Muscle of arm (tissue), 14 donors: ENCODE measurements at places on chromosomes 7 and 10.

DNA sequence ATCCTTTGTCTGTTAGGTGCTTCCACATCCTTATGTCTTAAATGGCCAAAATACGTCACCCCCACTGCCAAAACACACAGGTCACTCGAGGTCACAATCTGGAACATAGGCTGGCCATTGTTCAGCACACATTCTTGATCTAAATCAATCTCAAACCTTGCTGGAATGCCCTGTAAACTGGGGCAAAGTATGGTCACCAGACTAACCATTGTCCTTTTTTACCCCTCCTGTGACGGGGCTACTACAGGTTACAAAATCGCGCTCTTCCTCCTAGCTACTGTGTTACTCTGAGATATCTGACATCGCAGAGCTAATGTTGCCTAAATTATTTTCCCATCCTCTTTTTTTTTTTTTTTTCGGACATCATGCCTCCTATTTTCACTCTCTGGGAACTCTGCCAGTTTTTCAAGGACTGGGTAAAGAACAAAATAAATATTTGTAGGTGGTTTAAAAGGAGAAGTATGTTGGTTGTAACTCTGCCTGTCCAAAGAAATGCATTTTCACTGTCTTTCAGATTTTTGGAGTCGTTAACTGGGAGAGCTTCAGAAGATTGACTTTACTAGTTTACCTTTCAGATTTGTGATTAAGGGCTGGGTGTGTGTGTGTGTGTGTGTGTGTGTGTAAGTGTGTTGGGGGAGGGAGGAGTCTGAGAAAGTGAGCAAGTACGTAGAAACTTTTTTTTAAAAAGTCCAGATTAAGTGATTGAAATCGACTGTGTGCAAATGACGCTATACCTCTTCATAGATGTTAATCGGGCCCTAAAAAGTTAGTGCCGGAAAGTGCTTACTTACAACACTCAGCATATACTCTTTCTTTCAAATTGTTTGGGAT, 942 bp upstream of the KIAA1217 start:
- DNase-seq: peak; percentile 38

GRCh38 chr7:115060095-115060870, 138.4 kb downstream of the MDFIC start:
- no peak for DNase-seq

DNA sequence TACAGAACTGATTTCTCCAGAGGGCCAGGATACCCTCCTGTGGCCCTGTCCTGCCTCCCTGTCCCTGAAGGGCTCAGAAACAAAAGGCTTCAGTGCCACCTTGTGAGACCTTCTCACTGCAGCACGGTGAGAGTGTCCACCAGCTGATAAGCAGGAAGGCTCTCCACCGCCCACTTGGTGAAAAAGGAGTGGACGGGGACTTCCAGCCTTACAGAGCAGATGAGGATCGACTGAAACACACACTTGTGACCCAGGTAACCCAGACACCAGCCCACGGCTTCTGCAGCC, 330.1 kb downstream of the GRID1 start:
- DNase-seq: no peak

DNA sequence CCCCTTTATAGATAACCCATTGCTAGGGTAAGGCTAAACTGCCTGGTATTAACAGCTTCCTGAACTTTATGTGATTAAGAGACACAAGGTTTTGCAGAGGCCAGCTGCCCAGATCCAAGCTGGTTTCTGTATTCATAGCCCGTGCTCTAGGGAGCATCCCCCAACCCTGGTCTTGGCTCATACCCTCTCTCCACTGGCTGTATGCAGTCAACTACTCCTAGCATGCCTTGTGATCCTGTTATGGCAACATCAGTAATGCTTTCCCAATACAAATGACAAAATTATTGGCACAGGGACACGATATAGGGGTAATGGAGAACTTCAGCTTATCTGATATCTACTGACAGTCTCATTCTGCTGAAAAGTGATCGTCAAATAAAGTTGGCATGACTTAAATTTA, 202.8 kb upstream of the MKLN1 start:
- no peak for DNase-seq
